ENCODE measurements at places on chromosomes 4 and X.

GRCh38 chr4:126856906-126857305, 775.9 kb upstream of the INTU start:
- DNase-seq: no peak

- no peak for DNase-seq
Measured at GRCh38 chrX:19358521-19358920, 14.8 kb downstream of the PDHA1 start.

- no peak for DNase-seq
Measured at GRCh38 chr4:183985786-183986185, 80.7 kb downstream of the STOX2 start.

- no peak for DNase-seq
Measured at GRCh38 chr4:48311896-48312295, 29.4 kb upstream of the SLAIN2 start.

- DNase-seq: no peak
Measured at GRCh38 chr4:626201-627091, 1.1 kb downstream of the PDE6B start.

DNA sequence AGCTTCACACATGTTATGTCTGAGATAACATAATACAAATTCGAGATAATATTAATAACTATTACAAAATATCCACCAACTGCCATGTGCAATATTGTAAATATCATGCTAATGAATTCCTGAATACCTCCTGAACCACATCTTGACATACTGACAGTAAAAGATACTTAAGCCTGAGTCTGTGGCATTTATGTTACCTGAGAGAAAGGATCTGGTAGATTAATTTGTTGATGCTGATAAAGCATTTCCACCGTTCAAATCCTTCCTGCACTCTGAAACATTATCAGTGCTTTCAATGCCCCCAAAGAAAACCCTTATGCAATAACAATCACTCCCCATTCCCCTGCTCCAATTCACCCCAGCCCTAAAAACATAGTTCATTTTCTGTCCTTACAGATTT, 38.8 kb upstream of the ADGRA3 start:
- DNase-seq: no peak

GRCh38 chrX:46140272-46140671, 404.9 kb downstream of the ZNF674 start:
- DNase-seq: no peak

DNA sequence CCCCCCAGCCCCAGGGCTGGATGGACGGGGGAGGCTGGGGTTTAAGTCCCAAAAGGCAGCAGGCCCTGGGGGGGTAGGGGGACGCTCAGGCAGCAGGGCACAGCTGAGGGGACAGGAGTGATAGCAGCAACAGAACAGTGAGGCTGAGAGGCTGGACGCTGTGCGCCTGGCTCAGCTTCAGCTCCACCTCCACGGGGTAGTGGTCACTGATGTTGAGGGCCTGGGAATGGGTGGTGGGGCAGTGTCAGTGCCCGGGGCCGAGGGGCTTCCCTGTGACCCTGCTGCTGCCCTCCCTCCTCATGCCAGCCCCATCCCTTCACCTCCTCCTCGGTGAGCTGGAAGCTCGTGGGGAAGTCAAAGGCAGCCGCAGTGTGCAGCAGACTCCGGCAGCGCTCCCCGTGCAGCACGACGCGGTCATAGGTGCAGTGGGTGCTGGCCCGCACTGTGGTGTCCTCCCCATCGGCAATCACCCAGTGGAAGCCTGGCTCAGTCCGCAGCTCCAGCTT, 4.5 kb downstream of the RPL10 start:
- DNase-seq: no peak

Data from hematopoietic multipotent progenitor cell treated with erythropoietin and hydrocortisone succinate and interleukin-3 and kit ligand, for 15 days (in vitro differentiated cells).